SJSA1 (cell line): ENCODE measurements at places on chromosomes 7 and 10. TPM values are rescaled to one million over a fixed set of nuclear protein-coding genes. Genes with fewer than 3 reads are reported as not detected.

The SLC39A12 gene
- not detected in 2 replicates for total RNA-seq

- H3K4me3 ChIP-seq, result no peak overlapping the region
- H3K27ac ChIP-seq, result no peak overlapping the region
- peaks cover 14% of the 10 kb centered on the region for H3K4me1 ChIP-seq
- no peak for DNase-seq
- peaks cover 3% of the 10 kb centered on the region for H3K27me3 ChIP-seq
- no peaks in the 10 kb centered on the region for H3K36me3 ChIP-seq
Measured at GRCh38 chr7:93889261-93889660, 1.3 kb downstream of the TFPI2 start.

DNA sequence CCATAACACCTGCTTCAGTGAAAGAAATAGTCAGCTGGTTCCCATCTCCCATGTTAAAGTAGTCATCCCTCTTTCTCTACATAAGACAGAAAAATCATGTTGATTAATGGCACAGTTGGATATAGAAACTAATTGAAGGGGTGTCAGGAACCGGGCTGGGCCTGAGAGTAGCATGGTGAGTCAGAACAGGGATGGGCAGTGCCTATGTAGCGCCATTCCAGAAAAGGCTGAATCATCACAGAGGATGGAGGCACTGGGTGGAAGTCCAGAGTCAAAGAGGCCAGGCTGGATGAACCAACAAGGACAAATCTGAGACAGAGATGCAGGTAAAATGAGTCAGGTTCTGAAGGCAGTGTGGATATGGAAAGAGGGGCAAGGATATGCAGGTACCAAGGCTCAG is 201.2 kb downstream of the LHFPL3 start:
- H3K4me1 ChIP-seq, result no peaks in the 10 kb centered on the region
- H3K27ac ChIP-seq, result no peak overlapping the region
- no peaks in the 10 kb centered on the region for H3K27me3 ChIP-seq
- H3K36me3 ChIP-seq, result no peaks in the 10 kb centered on the region
- no peak for DNase-seq
- H3K4me3 ChIP-seq, result no peak overlapping the region

DNA sequence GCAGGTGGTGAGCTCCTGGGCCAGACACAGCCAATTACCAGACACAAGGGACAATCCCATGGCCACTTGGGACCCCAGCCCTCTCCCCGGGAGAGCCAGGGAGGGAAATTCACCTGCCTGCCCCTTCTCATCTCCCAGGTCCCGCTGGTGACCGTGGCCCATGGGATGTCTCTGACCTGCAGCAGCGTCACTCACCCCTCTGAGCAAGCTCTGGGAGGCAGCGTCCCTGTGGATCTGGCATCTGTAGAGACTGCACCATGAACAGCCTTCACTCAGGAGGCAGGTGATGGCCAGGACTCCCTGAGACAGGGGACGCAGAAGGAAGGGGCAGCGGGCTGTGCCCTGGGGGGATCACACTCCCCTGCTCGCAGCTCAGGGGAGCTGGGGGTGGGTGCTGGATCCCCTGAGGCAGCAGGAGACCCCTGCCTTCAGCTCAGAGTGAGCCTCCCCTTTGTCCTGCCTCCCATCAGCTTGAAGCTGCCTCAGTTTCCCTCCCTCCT is 90.8 kb downstream of the FOXL3 start:
- H3K4me1 ChIP-seq, result peaks cover 5% of the 10 kb centered on the region; the same call in 1 of the 2 replicates
- DNase-seq, result peak; percentile 37
- H3K27ac ChIP-seq, result no peak overlapping the region
- no peaks in the 10 kb centered on the region for H3K36me3 ChIP-seq

DNA sequence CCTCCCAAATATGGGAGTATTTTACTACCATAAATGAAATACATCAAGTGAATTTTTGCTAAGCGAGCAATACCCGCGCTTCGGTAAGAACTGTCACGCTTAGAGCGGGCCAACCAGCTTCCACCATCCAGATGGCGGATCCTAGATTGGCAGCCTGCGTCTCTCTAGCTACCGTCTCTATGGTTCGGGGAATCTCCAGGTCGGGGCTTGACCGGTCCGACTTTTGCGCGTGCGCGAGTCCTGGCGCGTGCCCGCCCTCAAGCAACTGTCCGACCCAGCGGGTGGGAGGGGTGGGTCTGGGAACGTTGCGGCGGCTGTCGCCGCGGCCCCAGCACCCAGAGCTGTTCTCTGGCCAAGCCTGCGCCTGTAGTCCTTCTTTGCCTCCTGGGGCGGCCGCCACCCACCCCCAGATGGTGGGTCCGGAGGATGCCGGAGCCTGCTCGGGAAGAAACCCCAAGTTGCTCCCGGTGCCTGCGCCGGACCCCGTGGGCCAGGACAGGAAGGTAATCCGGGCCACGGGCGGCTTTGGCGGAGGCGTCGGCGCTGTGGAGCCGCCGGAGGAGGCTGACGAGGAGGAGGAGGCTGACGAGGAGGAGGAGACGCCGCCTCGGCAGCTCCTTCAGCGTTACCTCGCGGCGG is at the start of gene TBC1D12:
Gene TBC1D12 (plus strand): TSS at position 338 of the 639 bp plus-strand sequence. CDS start 73 bp downstream, at position 411.
- H3K36me3 ChIP-seq, result peaks cover 7% of the 10 kb centered on the region
- H3K27ac ChIP-seq, result peak within 1 kb of the TSS; percentile 69
- peak; percentile 97 for DNase-seq
